Astrocyte of the spinal cord (primary cell): ENCODE measurements at places on chromosomes 12 and 14.
A peak's percentile ranks its signal among the peaks of the same experiment; 100 is the strongest.

- peak; percentile 18 for DNase-seq
These were observed 11.6 kb upstream of the CCDC85C start for GRCh38 chr14:99615497-99616157.

GRCh38 chr12:92457458-92458180 is 245.2 kb upstream of the PLEKHG7 start:
- DNase-seq = no peak

DNA sequence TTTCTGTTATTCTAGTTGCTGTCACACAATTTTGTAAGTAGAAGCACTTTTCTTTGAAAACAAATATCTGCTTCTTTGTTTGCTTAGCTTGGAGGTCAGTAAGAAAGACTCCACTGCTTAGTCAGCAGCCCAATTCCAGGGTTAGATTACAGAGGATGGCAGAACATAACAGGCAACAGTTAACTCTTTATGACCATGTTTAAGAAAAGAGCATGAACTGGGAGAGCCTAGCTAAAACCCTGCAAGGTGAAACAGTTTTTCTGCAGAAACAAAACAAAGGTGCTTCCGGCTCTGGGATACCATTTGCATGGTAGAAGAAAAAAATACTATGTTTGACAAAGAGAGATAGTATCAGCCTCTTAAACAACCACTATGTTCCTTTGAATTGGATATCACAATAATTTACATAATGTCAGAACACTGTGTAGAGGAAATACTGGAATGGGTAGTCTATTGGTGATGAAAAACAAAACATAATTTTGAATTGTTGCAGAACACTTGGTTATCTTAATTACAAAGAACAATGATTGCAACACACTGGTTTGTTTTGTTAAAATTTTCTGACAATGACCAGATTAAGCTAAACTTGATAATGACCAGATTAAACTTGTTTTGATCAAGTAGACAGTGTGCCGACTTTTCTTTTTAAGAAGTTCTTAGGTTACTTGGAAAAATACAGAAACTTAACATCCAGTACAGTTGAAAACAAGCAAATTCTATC is 22.4 kb upstream of the PPM1H start:
- DNase-seq = peak; percentile 63

DNA sequence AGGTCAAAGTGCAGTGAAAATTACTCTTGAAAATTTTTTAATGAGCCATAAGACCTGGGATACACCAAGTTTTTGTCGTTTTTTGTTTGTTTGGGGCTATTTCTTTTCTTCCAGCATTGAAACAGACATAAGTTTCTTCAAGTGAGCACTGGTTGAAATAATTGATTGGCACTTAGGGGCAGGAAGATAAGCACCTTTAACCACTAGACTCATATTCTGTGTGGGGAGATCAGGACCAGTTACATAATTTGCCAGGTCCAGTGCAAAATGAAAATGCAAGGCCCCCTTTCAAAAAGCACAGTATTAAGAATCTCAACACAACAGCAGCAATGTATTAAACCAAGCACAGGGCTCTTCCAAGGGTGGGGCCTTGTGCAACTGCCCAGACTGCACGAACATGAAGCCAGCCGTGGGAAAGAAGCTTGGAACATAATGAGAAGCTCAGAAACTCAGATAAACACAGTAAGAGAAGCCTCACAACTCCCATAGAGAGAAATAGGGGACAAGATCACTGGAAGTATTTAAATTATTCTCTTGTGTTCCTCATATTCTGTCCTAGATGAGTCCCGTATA is 3.2 kb upstream of the TCP11L2 start:
- DNase-seq = no peak

- no peak for DNase-seq
These were observed 8.8 kb upstream of the TRAF3 start for GRCh38 chr14:102768223-102769048.

DNA sequence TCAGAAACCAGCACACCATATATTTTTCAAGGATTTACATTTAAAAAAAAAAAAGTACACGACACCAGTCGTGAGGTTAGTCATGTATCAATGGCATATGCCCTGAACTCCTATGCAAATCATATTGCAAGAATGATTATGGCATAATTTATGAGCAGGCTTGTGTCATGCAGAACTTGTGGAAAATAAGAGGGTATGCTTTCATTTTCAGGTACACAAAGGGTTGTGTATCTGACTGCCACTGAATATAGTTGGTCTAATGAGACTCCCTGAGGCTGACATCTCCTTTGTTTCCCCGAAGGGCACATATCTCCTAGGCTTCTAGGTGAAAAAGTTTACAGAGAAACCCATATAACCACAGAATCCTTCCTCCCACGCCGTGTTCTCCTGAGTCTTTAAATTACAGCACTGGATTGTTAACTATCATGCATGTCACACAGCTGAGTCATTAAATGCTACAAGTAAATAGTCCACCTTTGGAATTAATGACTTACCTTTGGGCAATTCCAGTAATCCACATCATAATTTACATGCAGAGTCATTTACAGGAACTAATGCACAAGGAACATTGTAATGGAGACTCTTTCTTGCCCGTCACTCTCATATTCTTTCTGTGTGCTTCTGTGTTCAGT is 356.7 kb upstream of the DIO2 start:
- peak; percentile 37 for DNase-seq

GRCh38 chr12:93916402-93916801 is 232.0 kb upstream of the PLXNC1 start:
- no peak for DNase-seq

GRCh38 chr12:88994537-88994936 is 357.8 kb downstream of the DUSP6 start:
- no peak for DNase-seq

GRCh38 chr12:90234472-90234871 is 525.8 kb upstream of the ATP2B1 start:
- DNase-seq = no peak

- DNase-seq = no peak
These were observed 15.3 kb downstream of the NOC4L start for GRCh38 chr12:132159555-132160003.

- DNase-seq = no peak
These were observed 9.0 kb upstream of the DCN start for GRCh38 chr12:91191513-91192111.

GRCh38 chr12:112841906-112842305 is 50.4 kb downstream of the RPH3A start:
- peak; percentile 32 for DNase-seq

DNA sequence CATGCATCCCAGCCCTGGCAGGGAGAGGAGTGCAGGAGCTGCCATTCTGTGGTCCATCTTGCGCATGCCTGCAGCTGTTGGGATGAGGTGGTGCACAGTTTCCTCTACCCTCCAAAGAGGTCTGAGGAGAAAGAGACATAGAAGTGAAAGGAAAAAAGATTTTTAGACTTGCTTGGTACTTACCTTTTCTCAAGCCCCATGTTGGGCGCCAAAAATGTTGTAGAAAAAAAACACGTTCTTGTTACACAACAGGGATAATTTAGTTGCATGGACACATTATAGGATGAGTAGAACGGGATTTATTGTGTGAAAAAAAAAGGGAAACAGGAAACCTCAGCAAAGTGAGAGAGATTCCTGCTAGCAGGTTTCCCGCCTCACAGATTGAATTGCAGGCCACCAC is 244.4 kb upstream of the GARIN2 start:
- DNase-seq = peak; percentile 45

GRCh38 chr12:117033382-117034221 is 65.6 kb downstream of the TESC start:
- no peak for DNase-seq

DNA sequence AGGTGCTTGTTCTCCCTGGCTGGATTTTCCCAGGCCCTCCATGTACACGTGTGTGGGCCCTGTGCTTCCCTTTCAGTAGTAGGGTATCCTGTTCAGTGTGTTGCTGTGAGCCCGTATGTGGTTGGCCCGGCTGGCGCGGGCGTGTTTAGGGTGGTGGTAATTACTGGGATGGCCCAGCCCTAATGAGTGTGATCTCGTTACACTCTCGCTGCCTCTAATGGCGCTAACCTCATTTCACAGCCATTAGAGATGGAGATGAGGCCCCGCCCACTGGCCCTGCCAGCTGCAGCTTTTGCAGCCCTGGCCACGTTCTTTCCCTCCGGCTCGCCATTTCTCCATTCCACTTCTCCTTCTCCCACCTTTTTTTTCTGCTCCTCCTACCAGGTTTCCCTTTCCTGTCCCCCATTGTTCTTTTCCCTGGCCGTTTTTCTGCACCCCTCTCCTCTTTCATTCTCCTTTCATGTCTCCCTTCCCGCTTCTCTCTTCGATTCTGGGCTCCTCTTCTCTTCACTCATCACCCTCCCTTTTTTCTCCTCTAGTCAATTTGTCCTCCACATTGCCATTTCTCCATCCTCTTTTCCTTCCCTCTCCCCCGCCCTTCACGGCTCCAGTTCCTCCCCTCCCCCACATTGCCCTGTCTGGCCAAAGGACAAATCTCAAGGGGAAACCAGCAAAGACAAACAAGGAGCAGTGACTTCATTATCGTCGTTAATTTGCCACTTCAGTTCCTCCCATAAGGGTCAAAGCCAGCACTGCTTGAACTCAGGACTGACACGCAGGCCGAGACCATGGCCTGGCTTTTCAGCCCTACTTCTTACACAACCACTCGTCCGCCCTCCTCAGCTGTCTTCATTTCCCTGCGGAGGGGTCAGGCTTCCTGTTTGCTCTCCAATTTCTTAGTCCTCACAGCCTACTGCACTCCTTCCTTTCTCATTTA is 6.8 kb downstream of the ZFHX2 start:
- no peak for DNase-seq

DNA sequence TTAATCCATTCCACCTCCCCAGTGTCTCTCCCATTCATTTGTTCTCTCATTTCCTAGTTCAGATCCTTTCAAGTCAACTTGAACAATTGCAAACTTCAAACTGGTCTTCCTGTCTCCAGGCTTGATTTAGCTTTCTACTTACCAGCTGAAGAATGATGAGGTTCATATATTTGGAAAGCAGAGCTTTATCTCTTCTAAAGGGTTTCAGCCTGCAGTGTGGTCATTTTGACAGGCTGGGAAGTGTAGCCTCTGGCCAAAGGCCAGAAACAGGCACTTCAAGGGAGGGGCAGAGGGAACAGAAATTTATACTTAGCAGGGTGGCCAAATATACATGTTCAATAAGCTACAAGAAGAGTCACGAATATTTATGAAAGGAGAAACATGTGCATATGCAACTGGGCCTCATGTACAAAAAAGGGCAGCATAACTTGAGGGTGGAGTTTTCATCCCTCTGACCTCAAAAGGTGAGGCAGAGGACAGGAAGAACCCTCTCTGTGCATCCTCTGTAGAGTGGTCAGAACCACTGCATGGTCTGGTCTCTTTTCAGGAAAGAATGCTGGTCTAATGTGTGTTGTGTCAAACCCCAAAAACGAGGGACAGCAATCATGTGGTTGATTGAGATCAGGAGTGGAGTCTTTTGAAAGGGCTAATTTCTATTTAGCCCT is 34.0 kb upstream of the HECTD1 start:
- DNase-seq = peak; percentile 8

- no peak for DNase-seq
These were observed 179.0 kb downstream of the TSPAN9 start for GRCh38 chr12:3256103-3256631.

GRCh38 chr12:49706351-49707127 is 666 bp downstream of the FMNL3 start:
- peak; percentile 50 for DNase-seq

- DNase-seq = peak; percentile 83
These were observed 5.0 kb upstream of the BAZ2A start for GRCh38 chr12:56634837-56635791.

GRCh38 chr12:124160097-124160756 is 134.7 kb upstream of the RFLNA start:
- DNase-seq = no peak

- DNase-seq = no peak
These were observed 3.7 kb downstream of the KIF5A start for GRCh38 chr12:57553343-57554202.

GRCh38 chr12:7064516-7064915 is 4.0 kb downstream of the C1S start:
- DNase-seq = no peak

GRCh38 chr12:103312742-103313354 is 182.9 kb downstream of the C12orf42 start:
- DNase-seq = no peak

GRCh38 chr14:43039881-43040280 is 1433.2 kb downstream of the LRFN5 start:
- no peak for DNase-seq

- DNase-seq = no peak
These were observed at the start of gene CEP170B for GRCh38 chr14:104865081-104865630. Gene CEP170B (plus strand): TSS chr14:104865268. CDS start chr14:104868451, 3,183 bp downstream.

- peak; percentile 64 for DNase-seq
These were observed 188.3 kb downstream of the DAD1 start for GRCh38 chr14:22400655-22401259.
